ENCODE measurements at places on chromosomes 7 and 10.

DNA sequence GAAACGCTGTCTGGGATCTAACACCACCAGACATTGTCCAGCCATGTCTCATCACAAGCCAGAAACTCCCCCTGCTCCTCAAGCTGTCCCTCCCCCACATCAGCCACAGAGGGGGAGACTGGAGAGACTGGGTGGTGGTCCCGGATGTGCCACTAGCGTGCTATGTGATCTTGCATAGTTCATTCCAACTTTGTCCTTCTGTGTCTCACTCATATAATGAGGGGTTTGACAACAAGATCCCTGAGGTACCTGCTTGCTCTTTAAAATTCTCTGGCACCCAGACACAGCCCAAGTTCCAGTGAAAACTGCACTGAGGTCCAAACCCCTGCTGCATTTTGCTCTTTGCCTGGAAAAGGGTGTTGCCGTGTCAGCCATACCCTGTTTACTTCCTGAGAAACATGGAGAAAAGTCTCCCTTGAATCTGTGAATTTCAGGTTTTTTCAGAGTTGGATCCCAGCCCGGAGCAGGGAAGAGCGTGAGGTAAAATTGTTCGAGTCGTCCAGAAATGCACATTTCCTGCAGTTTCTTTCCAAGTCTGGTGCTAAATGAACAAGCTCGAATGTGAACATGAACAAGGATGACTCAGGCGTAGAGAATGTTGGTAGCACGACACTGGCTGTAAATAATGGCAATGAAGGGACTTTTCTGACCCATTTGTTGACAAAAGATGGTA, 156.6 kb downstream of the CCDC3 start:
- no peak for DNase-seq

- no peak for DNase-seq
Measured at GRCh38 chr7:111985798-111986197, 220.4 kb downstream of the DOCK4 start.

DNA sequence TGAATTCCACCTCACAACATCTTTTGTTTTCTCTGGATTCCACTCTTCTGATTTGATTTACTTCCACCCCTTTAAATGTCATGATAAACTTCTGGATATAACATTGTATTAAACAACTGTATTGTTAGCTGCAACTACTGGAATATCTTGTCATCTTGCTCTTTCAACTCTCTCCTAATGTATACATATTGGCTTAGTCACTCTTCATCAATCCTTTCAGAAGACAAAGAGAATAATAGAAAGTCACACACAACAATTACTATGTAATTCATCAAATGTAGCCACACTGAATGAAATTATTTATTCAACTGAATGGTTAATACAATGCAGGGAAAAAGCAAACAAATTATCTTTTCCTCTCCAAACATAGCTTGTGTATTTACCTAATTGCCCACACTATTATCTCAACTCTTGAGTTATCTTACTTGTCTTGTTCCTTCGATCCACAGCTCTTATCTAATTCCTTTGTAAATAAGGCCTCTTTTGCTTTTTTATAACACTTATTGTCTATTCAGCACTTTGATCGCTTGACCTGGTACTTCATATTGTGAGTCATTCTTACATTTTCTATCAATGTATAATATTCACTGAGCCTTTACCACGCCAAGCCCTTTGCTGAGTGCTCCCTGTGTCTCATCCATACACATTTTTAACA, 16.7 kb downstream of the SEMA3A start:
- DNase-seq = no peak

GRCh38 chr10:21720090-21720489, 186.1 kb downstream of the MLLT10 start:
- DNase-seq = no peak
